Cerebellum (tissue), 4 donors: ENCODE measurements at places on chromosomes 6 and 20.

DNA sequence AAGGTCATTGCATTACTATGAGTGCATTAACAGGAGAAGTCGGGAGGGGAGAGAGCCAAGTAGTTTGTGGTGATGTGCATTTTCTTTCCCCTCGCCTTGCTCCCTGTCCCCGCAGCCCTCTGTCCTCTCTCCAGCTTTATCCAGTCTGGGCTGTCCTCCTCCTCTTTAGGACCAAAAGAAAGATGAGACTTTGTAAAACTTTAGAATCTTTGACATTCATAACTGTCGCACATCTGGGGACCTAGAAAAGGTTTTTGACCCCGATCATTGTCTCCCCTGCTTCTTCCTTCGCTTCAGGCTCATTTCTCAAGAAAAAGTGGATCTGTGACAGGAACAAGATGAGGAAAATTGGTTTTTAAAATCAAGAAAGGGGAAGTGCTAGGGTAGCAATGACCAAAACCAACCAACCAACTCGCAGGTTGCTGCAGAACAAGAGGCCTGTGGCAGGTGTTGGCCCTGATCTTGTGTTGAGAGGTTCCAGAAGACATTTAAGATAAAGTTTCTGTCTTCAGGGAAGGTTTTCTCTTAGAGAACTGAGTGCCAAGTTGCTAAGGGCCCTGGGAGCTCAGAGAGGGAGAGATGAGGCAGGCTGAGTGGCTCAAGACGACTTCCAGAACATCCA lies 17.6 kb downstream of the SYTL3 start:
- DNase-seq: no peak

GRCh38 chr6:92369309-92369708 lies 1050.0 kb downstream of the EPHA7 start:
- no peak for DNase-seq

DNA sequence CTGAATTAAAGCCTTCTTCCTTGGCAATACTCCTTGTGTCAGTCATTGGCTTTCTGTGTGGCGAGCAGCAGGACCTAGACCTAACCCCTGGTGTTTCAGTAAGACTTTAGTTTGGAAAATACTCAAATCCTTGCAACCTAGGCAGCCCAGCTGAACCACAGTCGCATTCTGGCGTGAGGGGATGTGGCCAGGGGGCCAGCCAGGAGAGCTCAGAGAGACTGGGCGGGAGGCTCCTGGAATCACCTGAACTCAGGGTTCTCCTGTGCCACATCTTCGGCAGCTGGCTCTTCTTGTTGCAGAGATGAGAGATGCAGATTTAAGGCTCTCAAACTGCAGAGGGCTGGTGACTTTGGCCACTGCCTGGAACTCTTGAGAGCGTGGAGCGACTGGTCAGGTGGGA lies 102.7 kb downstream of the SYNDIG1 start:
- no peak for DNase-seq

DNA sequence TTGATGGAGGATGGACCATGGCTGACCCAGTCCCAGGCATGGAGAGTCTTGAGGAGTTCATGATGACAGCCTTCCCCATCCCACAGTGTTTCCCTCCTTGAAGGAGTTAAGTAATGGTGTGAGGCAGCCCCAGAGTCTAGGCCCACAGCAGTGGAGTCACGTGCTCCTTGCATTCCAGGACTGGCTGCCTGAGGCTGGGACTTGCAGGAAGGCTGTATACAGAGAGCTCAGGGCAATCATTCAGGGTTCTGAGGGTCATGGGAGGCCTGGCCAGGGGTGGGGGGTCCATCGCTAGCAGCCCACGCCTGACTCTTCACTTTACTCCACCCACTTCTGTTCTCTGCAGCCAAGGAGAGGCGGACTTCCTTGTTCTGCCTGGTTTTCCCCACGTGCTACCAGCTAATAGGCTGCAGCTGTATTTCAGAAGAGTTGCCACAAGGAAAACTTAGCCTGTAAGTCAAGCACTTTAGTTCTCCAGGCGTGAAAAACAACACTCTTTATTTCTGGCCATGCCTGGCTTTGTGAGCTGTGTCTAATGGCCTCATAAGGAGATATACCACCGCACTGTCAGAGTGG lies 272.5 kb downstream of the DHX35 start:
- DNase-seq: no peak

DNA sequence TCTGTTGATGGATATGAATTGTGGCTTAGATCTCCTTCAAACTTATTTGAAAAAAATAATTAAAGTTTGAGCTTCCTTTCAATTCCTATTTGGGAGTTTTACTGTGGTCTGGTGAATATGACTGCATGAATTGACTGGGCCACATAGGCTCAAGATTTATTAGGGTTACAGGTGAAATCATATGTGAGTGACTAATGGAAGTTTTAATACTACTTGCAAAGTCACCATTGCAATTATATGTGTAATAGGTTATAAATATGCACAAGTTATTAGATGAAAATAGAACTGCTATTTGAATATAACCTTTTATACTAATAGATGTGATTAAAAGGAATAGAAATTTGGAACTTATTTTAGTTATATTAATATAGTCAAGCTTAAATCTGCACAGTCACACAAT lies 712.1 kb upstream of the MMS22L start:
- no peak for DNase-seq

GRCh38 chr6:159902620-159903019 lies 11.8 kb downstream of the MAS1 start:
- DNase-seq: no peak

DNA sequence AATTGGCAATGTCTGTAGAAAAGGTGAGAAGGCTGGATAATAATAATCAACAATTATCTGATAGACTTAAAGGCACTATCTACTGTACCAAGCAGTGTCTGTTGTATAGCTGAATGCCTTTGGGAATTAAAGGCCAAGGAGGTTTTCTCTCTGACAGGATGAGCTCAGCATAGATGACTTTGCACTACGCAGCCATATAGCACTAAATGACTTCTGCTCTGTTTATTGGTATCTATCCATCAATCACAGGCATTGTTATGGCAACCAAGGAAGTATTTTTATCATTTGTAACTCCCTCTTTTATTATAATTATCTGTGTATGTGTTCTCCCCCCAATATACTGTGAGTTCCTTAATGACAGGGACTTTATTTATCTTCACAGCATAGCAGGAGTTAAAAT lies 654.3 kb downstream of the PHF3 start:
- DNase-seq: no peak
